Activated CD4-positive, alpha-beta T cell treated with anti-CD3 and anti-CD28 coated beads, Interleukin-2, Interleukin-6, amounts not matched to agents 100 ng/mL and 50 ng/mL, durations not matched to agents 16 hours and 8 hours (primary cell): ENCODE measurements at places on chromosomes 11 and 22.
A peak's percentile ranks its signal among the peaks of the same experiment; 100 is the strongest.

DNA sequence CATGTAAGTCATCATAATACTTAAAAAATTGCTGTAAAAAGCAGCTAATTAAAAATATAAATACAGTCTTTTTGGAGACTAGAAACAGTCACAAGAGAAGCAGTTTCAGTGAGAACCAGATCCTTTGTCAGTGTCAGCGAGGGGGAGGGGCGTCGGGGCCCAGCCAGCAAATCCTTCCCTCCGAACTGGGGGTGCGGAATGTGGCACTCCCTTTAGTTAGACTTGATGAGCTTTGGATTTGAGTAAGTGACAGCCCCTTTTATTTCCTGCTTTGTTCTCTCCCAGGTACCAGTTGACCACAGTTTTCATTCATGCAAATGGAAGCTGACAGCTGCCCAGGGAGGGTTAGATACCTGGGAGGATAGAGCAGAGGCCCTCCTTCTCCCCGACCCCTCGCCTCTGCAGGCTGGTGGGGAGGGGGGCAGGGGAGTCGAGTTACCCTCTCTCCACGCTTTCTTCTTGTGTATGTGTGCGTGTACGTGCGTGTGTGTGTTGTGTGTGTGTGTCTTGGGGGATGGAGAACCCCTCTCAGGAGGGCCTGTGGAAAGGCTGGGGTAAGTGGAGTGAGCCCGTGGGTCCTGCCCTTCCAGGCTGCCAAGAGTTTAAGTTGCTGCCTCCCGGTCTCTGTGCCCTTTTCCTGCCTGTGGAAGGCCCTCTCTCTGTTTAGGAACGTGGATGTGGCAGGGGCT lies 38.3 kb downstream of the PTPRJ start:
- peak; percentile 64 for DNase-seq

- DNase-seq: no peak
Measured at GRCh38 chr22:35114131-35114980, 48.4 kb downstream of the ISX start.

GRCh38 chr11:69351460-69351859 lies 57.5 kb downstream of the MYEOV start:
- DNase-seq: no peak

- DNase-seq: peak; percentile 35
Measured at GRCh38 chr22:38230108-38230825, 28.5 kb downstream of the MAFF start.

- DNase-seq: no peak
Measured at GRCh38 chr11:2325719-2326118, 23.9 kb downstream of the TSPAN32 start.

- no peak for DNase-seq
Measured at GRCh38 chr11:58688789-58689503, 42.8 kb downstream of the GLYAT start.

- no peak for DNase-seq
Measured at GRCh38 chr11:73315293-73316020, 7.4 kb downstream of the ARHGEF17 start.

GRCh38 chr11:64095949-64096348 lies 60.2 kb downstream of the FLRT1 start:
- no peak for DNase-seq

DNA sequence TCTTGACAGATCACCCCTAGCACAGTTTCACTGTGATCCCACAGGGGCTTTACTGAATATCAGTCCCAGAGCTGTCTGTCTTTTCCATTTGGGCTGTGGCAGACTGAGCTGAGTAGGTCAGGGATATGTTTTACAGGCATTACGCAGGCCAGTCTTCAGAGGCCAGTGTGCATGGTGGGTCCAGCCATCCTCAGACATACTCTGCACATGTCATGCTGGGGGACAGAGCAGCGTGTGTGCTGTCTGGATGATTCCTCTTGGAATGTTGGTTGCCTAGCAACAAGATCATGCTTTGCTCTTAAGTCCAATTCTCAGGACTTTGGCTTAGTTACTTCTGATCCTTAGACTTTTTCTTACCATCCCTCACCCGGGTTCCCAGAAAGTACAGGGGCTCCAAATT lies 736.5 kb downstream of the DLG2 start:
- DNase-seq: no peak

- no peak for DNase-seq
Measured at GRCh38 chr11:66366844-66367477, 4.6 kb downstream of the SLC29A2 start.

DNA sequence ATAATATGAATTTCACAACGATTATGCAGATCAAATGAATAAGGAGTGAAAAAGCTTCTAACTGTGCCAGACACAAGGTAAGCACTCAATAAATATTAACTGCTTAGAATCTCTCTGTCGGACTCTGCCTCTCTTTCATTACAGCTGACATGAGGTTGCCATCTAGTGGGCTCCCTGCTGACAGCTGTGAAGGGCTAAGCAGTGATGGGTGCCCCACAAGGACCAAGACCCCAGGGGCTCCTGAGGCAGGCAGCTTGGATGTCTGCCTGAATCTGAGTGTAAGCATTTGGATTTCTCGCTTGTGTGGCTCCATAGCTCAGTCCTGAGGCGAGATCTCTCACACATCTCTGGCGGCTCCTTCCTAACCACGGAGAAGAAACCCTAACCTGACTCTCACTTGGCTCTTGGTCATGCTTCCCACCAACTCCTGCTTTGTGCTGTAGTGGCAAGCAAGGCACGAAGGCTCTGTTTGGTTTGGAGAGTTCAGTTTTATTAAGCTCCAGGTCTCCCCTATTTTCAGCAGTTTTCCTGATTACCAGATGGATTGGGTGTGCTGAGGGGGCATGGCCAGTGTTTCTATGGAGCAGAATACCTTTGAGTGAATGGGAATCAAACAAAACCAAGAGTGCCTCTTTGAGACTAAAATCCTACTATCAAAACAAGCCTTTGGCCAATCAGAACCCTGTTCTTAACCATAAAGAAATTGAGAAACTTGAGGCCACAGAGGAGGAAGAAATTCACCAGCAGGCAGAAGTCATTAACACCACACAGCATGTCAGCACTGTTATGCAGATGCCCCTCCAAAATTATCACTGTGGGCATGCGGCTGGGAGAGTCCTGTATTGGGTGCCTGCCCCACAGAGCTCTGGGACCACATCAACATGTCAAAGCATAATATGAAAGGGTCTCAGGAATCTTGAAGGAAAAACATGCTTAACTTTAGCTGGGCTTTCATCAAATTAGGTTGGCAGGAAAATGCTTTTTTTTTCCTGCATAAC lies 152.8 kb upstream of the NTM start:
- no peak for DNase-seq

DNA sequence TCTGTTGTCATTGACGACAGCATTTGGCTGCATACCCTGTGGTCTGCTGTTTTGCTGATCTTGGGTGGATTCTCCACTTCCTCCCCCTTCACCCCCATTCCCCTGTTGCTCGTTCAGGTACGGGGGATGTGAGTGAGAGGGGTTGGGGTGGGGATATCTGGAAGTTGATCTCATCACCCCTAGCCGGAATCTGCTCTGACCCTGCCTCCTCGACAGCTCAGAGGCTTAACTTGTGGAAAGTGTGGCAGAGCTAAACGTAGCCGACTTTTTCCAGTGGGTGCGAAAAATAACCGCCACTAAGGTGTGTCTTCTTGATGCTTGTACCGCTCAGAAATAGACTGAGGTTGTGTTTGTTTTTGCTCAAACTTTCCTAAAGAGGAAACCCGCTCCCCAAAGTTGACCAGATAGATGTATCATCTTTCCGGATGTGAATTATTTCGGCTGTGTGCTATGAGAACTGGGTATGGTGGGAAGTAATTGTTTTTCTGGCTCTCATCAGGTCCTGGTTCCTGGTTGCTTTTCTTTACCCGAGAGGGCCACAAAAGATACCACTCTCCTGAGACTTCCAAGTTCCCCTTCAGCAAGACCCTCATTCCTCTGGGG lies 6.6 kb downstream of the ZBTB16 start:
- peak; percentile 45 for DNase-seq

GRCh38 chr11:108947654-108948570 lies 283.0 kb downstream of the DDX10 start:
- DNase-seq: peak; percentile 11

- peak; percentile 67 for DNase-seq
Measured at GRCh38 chr22:24810043-24810749, 4.2 kb downstream of the SGSM1 start.

GRCh38 chr22:19760058-19760950 lies at the start of gene TBX1:
TBX1 (plus strand) TSS chr22:19760778; CDS start chr22:19760844, 66 bp downstream.
- no peak for DNase-seq

GRCh38 chr11:57485217-57485990 lies 25.1 kb downstream of the RTN4RL2 start:
- no peak for DNase-seq
